ENCODE measurements at places on chromosomes 1 and 21.

GRCh38 chr1:89611721-89612120 is 21.2 kb upstream of the LRRC8C start:
- DNase-seq = no peak

GRCh38 chr1:1920057-1920607 is 1.1 kb upstream of the TMEM52 start:
- no peak for DNase-seq

- DNase-seq = no peak
These were observed 8.0 kb upstream of the CA6 start for GRCh38 chr1:8937701-8938100.

- DNase-seq = no peak
These were observed 334.3 kb downstream of the TGFB2 start for GRCh38 chr1:218679391-218679790.

DNA sequence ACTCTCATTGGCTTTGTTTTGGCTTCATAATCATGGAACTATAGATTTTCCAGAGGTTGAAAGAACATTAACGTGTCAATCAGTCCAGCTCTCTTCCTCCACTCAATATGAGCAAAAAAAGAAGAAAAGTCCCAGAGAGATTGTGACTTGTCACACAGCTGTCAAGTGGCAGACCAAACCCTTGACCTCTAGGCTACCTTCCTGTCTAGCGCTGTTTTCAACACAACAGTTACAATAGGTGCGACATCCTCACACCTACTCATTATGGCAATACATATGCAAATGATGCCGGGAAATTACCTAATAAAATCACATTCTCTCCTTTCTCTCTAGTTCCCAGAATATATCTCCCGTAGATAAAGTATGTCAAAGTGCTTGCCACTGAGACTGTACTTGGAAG is 1.1 kb downstream of the WARS2 start:
- no peak for DNase-seq

GRCh38 chr1:154557248-154557938 is 1.1 kb downstream of the UBE2Q1 start:
- no peak for DNase-seq

GRCh38 chr1:175679981-175680652 is 63.3 kb downstream of the TNR start:
- no peak for DNase-seq

DNA sequence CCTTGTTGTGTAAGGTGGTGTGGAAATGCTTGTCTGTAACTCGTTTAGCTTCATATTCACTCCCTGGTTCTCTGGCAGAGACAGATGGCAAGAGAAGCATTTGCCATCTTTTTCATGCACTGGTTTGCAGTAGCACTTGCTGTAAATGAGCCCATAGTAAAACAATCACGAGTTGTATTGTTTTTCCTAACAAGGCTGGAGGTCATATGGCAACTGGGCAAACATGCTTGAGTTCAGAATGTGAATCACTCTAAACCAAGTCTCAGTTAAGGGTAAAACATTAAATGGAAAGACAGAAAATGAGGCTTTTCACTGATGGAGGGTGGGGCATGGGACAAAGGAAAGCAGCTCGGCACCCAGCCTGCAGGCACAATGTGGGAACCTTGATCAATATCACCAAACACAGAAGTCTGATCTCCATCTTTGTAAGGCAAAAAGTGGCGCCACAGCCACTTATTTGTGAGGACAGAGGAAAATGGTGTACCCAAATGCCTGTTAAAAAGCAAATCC is 26.5 kb upstream of the LPAR3 start:
- DNase-seq = no peak

- DNase-seq = no peak
These were observed 3.3 kb downstream of the SH3BP5L start for GRCh38 chr1:248822148-248823032.

GRCh38 chr1:43540653-43541071 is 10.0 kb downstream of the PTPRF start:
- no peak for DNase-seq

- no peak for DNase-seq
These were observed 34.5 kb upstream of the MAP1LC3C start for GRCh38 chr1:242033447-242033846.

- peak; percentile 30 for DNase-seq
These were observed at the start of gene AMIGO1 for GRCh38 chr1:109509176-109510134. TSS of gene AMIGO1 (minus strand) at chr1:109509727. CDS start at chr1:109508912, 815 bp downstream.

DNA sequence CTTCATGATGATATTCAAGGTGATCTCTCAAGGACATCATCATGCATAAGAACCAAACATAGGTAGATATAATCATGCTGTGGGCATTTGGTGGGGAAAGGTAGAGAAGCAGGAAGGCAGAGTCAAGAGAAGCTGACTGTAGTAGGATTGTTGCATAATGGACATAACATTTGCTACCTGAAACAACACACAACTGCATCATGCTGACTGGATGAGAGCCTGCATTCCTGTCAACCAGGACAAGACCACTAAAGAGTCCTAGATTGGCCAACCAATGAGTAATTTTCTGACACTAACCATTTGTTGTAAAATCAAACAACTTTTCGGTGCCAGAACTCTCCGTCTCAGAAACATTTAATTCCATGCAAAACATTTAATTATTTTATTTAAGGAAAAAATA is 377.2 kb downstream of the PLPP3 start:
- DNase-seq = no peak

DNA sequence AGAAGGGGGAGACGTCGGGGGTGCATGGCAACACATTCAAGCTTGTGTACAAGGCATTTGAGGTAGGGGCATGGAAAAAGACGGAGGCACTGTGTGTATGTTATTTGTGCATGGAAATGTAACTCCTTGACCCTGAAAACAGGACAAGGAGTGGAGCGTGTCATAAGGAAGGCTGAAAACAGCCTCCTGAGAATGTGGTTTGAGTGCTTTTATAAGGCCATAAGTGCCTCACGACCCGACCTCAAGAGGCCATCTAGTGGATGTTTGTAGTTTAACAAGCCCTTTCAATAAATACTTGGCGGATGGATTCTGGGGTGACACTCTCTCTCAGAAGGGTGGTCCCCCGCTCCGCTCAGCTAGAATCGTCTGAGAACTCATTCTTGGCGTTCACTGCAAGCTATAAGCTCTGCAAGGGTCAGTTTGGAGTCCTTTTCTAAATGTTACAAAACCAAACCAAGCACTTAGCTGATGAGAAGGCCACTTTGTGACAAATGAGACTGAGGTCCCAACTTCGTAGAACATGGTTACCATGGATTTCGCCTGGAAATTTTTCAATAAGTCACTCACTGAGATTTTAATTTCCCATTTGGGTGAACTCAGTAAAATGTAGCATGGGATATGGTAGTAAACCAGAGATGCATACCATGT is 38.8 kb upstream of the CLCA4 start:
- no peak for DNase-seq

DNA sequence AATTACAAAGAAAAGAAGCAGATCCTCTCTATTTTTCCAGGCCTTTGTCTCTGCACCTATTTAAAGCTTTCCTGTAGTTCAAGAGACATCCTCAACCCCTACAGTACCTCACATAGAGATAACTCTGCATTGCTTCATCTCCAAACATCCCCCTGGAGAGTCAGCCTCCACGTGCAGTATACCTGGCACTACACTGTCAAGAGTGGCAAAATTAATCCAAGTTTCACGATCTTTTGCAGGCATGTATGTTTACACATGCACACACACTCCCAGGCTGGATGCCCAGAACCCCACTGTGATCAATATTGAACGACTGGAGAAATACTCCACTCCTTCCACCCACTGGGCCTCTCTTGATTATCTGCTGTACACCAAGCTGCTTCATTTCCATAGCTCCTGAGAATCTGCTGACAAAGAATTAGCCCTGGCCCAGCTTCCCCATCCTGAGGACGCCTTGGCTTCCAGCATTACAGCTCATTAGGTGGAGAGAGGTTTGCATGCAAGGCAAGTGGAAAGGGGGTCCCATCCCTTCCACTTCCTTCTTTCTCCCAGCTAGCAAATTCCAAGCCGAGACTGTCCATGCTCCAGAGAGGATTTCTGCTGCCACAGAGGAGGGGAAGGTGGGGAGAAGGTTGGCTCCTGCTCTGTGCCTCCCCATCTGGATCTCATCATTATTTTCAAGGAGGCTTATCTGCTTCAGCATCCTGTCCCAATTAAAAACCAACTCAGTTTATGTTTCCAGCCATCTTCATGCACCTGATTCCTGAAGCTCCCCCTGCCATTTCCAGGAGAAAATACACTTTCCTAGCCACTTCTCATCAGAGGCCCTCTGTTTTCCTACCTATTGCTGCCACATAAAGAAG is 66.5 kb upstream of the GOLT1A start:
- no peak for DNase-seq

GRCh38 chr1:172642970-172643369 is 15.9 kb upstream of the FASLG start:
- DNase-seq = no peak

DNA sequence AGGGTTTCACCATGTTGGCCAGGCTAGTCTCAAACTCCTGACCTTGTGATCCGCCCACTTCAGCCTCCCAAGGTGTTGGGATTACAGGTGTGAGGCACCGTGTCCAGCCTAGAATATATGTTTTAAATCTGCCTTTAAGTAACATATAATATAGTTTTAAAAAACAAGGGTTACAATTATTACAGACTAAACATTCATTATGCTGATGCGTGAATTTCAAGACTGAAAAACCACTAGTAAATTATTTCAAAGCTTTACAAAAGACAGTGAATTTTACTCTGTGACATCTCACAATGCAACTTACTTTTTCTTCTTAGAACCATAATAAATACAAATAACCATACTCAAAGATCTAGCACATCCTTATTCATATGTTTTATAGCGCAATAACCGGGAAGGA is 24.7 kb downstream of the ZNF684 start:
- DNase-seq = no peak

DNA sequence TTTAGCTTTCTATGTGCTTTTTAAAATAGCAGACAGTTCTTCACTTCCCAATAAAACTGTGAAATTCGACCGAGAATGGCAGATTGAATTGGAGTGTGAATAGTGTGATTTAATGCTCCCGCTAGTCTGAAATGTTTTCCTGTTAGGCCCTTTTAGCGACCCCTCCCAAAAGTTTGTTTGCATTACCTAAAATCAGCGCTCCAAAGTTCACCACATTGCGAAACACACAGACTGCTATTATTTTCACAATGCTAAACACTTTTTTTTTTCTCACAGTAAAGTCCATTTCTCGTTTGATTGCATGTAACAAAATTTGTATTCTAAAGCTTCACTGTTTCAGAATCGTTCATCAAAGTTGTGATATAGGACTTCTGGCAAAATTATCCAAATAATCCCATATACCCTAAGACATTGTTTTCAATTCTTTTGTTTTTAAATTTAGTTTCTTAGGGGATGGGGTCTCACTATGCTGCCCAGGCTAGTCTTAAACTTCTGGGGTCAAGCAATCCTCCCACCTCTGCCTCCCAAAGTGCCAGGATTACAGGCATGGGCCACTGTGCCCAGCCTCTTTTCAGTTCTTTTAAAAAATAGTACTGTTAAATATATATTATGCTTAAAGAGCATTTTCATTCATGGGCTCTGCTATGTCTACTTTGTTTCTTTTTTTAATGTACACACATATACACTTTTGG is 76.5 kb upstream of the USH2A start:
- DNase-seq = no peak

DNA sequence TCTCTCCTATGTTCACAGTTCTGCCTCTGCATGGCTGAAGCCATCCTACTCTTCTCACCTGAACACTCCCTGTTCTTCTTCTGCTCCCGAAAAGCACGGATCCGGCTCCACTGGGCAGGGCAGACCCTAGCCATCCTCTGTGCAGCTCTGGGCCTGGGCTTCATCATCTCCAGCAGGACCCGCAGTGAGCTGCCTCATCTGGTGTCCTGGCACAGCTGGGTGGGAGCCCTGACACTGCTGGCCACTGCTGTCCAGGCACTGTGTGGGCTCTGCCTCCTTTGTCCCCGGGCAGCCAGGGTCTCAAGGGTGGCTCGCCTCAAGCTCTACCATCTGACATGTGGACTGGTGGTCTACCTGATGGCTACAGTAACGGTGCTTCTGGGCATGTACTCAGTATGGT is 1.8 kb downstream of the CYB561D1 start:
- no peak for DNase-seq

DNA sequence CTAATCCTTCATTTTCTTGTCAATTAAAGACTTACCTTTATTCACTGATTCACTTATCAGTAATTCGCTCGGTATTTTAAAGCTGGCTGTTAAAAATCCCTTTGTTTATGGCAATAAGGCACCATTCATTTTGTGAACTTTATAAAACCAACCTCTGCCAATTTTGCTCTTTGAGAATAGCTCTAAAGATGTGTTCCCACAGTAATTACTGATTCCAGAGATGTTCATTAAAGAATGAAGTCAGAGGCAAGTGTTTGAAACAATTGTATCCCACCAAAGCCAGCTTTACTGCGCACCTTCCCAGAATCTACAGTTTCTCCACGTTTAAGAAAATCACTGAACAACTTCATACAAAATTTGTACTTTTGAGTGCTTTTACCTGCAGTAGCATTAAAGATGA is 424.5 kb downstream of the USP25 start:
- no peak for DNase-seq

GRCh38 chr21:29384683-29385359 is 86.1 kb downstream of the BACH1 start:
- no peak for DNase-seq

GRCh38 chr1:209855623-209856022 is 27.9 kb downstream of the UTP25 start:
- no peak for DNase-seq

- no peak for DNase-seq
These were observed 55.9 kb downstream of the CAMSAP2 start for GRCh38 chr1:200794506-200795065.
